Activated naive CD4-positive, alpha-beta T cell (primary cell): ENCODE measurements at places on chromosomes 6 and 20.

DNA sequence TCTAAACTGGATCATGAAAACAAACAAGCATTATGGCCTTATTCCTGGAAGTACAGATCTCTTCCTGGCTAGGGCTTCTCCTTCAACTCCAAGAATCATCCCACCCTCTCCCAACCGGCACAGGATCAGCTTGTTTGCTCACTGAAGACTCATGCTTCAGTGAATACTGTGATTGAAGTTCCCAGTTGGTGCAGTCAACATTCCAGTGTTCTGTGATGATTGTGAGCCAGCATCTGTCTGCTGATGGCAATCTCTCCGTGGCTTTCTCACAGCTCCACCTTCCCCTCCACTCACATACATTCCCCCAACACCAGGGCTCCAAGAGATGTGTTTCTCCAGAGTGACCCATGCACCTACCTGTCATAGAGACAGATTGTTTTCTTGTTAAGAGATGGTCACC lies 421.3 kb upstream of the BTBD3 start:
- no peak for DNase-seq

- DNase-seq, result no peak
Measured at GRCh38 chr20:63227260-63227659, 8.4 kb upstream of the BIRC7 start.

- no peak for DNase-seq
Measured at GRCh38 chr6:13992417-13993055, 67.8 kb downstream of the RNF182 start.

DNA sequence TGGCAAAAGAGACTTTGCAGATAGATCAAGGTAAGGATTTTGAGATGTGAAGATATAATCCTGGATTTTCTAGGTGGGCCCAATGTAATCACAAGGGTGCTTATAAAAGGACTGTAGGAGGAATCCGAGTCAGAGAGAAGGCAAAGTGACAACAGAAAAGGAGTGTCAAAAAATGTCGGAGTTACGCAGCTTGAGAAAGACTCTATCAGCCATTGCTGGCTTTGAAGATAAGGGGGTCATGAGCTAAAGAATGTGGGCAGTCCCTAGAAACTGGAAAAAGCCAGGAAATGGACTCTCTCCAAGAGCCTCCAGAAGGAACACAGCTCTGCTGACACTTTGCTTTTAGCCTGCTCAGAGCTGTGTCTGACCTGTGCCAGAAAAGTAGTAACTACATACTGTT lies 8.7 kb upstream of the RWDD1 start:
- DNase-seq, result no peak

DNA sequence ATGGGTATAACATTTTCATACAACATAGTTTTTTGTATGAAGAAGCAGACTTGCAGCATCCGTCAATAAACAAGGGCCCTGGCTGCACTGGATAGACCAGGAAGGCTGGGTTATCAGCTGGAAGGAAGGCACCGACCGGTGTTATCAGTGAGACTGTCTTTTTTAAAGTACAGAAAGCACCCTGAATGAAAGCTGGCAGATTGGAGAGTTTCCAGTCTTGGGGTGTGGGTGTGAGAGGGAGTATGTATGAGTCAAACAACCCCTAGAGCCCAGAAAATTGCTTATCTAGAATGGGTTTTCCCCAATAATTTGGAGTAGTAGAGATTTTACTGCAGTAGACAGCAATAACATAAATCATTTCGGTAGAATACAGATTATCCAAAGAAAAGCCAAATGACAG lies 42.4 kb downstream of the TXLNB start:
- no peak for DNase-seq

DNA sequence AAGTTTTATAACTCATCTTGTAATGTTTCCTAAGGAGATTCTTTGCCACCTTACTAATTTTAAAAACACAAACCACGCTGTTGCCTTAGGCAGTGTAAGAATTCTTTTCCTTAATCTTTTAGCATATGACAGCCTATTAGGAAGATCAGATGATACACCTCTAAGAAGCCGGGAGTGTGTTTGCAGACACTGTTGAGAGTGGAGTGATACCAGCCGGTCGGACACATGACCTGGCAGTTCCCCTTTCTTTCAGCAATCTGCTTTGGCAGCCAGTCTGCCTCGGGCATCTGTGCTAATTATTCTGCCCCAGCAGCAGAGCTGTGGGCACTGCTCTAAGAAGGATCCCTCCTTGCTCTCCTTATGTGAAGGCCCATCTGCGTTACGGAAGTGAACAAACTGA lies 50.9 kb downstream of the PLCB4 start:
- no peak for DNase-seq

- DNase-seq, result no peak
Measured at GRCh38 chr6:149755300-149756260, 6.0 kb downstream of the PCMT1 start.

DNA sequence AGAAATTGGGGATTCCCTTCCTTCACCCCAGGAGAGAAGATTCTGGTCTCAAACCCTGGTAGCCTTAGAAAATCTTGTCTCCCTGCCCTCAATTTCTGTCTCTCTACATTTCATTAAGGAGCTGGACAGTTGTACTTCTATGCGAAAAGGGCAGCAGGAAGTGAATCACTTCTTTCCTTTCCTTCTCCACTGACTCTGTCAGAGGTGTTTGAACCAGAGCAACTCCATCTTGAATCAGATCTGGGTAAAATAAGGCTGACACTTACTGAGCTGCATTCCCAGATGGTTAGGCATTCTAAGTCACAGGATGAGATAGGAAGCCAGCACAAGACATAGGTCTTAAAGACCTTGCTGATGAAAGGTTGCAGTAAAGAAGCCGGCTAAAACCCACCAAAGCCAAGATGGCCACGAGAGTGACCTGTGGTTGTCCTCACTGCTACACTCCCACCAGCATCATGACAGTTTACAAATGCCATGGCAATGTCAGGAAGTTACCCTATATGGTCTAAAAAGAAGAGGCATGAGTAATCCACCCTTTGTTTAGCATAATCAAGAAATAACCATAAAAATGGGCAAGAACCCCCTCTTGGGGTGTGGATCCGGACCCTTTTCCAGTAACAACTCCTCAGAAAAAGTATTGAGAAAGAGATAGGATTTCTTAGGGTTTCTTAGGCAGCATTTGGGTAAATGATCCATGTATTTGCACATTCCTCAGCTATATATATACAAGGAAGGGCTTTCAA lies 95.8 kb upstream of the PLCB4 start:
- DNase-seq, result no peak

- DNase-seq, result no peak
Measured at GRCh38 chr6:147974376-147974775, 368.3 kb upstream of the SASH1 start.

DNA sequence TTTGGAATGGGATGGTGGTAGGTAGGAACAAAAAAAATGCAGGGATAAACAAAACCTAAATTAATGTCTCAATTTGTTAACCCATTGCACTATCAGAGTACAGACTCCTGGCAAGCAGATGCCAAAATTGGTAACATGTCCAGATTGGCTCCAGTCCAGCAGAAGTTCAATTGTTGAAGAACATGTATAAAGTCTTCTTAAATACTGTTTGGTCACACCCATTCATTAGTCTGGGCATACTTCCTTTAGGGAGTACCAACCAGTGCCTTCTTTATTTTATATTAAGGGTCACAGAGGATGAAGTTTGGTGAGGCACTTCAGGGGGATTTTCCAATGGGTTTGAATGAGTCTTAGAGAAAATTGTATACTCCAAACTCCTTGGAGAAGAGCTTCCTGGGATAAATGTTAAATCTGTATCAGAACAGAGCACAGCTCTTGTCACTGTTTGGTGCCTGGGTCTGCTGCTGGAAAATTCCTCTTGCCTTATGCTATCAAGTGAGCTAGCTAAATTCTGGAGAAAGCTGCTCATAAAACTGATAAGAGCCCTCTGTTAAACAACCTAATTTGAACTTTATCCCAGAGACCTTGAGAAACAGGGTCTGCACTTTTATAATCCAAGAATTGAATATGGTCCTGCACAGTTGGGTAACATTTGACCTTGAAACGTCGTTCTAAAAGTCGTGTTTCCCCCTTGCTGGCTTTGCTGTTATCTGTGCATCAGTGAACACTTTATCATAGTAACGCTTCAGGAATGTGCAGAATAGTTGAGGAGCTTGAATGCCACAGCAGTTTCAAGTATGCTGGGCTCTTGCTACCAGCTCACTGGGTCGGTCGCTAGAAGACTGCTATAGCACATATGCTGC lies 334.1 kb upstream of the CITED2 start:
- no peak for DNase-seq

- peak; percentile 21 for DNase-seq
Measured at GRCh38 chr6:104682722-104683643, 176.7 kb downstream of the HACE1 start.

DNA sequence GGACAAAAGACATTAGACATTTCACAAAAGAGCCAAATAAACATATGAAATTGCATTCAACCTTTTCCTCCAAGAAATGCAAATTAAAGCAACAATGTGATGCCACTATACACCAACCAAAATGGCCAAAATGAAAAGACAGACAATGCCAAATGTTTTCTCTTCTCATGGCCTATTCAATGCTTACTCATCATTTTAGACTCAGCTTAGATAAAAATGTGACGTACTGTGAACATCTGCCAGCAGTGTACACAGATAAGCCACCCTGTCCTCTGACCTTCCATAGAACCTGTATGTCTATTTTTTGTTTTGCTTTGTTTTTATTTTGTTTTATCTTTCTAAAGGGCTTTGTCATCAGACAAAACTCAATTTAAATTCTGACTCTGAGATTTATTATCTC lies 385.2 kb downstream of the FRK start:
- no peak for DNase-seq

- DNase-seq, result no peak
Measured at GRCh38 chr20:48350313-48350988, 477.3 kb downstream of the PREX1 start.

DNA sequence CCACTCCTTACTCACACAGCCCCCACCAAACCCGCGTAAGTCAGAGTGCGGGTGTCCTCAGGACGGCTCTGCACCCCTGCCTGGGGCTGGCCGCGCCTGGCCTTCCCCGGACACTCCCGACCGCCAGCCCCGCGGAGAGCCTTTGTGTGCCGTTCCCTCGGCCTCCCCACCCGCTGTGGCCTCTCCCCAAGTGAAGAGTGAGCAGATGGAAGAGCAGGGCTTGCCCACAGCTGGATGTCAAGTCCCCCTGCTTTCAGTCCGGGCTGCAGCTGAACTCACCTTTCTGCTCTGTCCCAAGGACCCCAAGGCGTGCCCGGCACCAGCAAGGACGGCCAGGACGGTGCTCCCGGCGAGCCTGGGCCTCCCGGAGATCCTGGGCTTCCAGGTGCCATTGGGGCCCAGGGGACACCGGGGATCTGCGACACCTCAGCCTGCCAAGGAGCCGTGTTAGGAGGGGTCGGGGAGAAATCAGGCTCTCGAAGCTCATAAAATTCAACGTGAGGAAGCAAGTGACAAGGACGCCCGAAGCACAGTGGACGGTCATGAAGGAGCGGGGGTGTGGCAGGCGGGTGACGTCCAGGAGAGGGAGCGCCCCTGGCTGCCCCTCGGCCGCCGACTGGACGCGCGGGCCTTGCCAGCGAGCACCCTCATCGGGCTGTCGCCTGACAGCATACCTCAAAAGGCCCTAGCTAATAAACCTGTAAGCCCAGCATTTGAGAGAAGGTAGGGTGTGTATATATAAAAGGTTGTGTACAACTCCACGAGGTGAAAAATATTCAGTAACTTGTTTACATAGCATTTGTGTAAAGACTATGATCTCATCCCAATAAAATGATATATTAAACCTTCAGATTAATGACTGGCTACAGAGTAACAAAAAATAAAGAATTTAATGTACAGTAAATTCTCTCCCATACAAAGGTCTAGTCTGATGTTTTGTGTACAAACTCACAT lies 21.1 kb downstream of the TCFL5 start:
- DNase-seq, result no peak

- DNase-seq, result no peak
Measured at GRCh38 chr6:95686895-95687294, 109.6 kb downstream of the MANEA start.

- no peak for DNase-seq
Measured at GRCh38 chr20:21867353-21867752, 161.9 kb downstream of the PAX1 start.

DNA sequence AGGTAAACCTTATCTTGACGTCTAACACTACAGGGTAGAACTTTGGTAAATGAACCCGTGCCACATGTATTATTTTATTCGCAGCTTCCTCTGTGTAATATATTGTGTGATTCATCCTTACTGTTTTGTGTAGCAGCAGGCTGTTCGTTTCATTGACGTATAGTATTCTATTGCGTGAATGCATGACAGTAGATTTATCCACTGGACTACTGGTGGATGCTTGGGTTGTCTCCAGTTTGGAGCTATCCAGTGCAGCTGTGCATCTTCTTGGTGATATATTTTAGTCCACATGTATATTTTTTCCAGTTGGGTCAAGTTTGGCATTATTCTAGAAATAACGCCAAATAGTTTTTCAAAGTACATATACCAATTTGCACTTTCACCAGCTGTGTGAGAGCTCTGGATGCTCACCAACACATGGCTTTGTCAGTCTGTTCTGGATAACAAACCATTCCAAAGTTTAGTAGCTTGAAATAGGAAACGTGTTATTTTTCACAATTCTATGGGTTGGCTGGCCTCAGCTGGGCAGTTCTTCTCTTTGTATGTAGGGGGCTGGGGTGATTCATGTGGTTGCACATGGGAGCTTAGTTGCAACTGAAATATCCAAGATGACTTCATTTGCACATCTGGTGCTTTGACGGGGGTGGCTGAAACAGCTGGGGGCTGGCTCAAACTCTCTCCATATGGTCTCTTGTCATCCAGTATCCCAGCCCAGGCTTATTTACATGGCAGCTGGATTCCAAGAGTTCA lies 9.3 kb downstream of the ECT2L start:
- DNase-seq, result no peak

- DNase-seq, result no peak
Measured at GRCh38 chr20:16759181-16759563, 11.0 kb downstream of the OTOR start.
